A172 (cell line): ENCODE measurements at places on chromosomes 5 and 9. TPM values are rescaled to one million over a fixed set of nuclear protein-coding genes. Genes with fewer than 3 reads are reported as not detected.

Gene HSD17B4
- 140 and 150 TPM in 2 replicates for total RNA-seq

GRCh38 chr9:126700296-126700695 lies 86.6 kb downstream of the LMX1B start:
- no peak for DNase-seq

DNA sequence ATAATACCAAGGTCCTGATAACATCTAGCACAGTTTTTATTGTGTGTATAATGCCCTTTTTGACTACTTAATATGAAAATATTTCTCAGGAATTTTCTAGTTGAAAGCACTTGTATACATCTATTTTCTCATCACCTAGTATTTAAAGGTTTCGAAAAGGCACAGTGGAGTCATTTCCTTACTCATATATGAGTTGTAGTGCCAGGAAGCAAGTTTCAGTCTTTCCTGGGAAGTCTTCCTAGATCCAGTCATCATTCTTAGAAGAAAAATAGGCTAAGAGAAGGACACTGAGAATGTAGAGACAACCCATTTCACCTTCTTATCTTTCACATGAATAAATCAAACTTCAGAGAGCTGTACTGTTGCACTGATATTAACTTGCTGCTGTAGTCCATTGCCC lies 70.2 kb downstream of the SLC25A46 start:
- no peak for DNase-seq

- DNase-seq = no peak
Measured at GRCh38 chr5:132681476-132681831, 7.7 kb downstream of the IL4 start.

GRCh38 chr9:11992866-11993265 lies 700.3 kb upstream of the TYRP1 start:
- peak; percentile 72 for DNase-seq

DNA sequence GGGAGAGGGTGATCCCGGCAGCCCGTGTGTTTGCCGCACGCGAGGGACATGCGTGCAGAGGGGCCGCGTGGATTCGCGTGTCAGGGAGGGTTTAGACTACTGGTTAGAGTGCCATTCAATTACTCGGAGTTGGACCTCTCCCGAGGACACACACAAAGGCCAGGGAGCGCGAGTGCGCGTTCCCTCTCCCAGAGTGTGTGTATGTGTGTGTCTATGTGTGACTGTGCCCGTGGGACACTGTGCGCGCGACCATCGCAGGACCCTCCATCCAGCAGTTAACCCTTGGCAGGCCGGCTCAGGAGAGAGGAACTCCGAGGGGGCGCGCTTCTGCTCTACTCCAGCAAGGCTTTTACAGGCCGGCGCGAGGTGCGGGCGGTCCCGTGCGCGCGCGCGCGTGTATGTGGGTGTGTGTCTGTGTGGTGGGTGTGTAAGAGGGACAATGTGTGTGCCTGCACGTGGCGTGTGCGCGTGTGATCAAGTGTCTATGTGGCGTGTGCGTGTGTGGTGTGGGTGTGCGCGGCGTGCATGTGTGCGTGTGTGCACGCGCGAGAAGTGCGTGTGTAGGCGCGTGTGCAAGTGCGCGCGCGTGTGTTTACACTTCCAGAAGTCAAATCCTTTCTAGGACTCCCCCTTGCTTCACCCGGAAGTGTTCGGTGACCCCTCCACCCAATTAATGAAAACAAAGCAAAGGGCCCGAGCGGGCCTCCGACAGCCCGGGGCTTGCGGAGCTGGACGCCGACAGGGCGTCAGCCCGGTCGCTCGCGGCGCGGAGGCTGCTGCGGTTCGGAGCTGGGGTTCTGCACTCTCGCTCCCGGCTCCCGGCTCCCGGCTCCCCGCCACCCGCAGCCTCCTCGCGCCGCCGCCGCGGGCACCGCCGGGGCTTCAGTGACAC lies 75.3 kb upstream of the TBCA start:
- no peak for DNase-seq

DNA sequence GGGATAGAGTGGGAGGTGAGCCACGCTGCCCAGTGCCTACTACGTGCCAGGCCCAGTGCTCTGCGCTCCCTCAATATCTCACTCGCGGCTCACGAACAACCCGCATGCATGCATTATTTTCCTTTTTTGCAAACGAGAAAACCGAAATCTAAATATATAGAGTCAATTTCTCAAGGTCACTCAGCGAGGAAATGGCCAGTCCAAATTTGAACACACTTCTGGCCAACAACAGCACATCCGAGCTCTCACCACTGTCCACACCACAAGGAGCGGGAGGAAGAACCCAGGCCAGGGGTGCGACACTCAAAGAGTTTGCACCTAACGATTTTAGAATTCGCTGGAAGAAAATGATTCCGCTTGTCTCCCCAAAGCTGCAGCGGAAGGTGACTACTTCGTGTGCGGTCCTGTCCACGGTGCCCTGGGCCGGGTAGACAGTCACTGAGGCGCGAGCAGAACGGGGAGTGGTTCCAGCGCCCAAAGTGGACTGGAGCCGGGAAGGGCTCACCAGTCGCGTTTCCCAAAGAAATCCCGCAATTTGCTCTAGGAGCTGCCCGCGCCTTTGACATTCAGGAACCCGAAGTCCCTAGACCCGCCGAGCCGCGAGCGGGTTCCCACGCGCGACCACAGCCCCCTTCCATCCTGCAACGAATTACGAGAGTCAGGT lies 1.1 kb upstream of the TLX3 start:
- no peak for DNase-seq

GRCh38 chr5:139862313-139862712 lies 66.7 kb downstream of the PSD2 start:
- DNase-seq = no peak

Gene ANKRD34B
- total RNA-seq = not detected in 2 replicates

- peak; percentile 4 for DNase-seq
Measured at GRCh38 chr9:21153336-21154017, 11.8 kb upstream of the IFNW1 start.

DNA sequence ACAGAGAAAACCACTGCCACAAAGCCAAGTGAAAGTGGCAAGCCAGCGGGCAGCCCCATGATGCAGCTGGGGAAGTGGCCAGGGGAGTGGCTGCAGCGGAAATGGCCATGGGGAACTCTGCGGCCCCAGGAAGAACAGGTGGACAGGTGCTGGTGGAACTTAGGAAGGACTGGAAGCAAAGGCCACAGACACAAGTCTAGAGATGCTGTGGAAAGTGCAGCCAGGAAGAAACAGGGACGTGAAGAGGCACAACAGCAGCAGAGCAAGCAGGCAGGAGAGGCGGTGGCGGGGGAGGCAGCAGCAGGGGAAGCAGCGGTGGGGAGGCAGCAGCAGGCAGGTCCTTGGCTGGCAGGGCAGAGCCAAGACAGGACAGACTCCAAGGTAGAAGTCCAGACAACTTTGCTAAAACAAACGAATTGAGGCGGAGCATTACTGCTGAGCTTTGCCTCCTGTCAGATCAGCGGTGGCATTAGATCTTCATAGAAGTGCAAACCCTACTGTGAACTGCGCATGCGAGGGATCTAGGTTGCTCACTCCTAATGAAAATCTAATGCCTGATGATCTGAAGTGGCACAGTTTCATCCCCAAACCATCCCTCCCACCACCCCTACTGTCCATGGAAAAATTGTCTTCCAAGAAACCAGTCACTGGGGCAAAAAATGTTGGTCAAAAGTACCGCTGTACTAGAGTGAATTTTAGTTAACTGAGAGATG lies 11.8 kb downstream of the SURF6 start:
- no peak for DNase-seq

Gene GFI1B
- total RNA-seq = 0.19 and 0.47 TPM in 2 replicates

DNA sequence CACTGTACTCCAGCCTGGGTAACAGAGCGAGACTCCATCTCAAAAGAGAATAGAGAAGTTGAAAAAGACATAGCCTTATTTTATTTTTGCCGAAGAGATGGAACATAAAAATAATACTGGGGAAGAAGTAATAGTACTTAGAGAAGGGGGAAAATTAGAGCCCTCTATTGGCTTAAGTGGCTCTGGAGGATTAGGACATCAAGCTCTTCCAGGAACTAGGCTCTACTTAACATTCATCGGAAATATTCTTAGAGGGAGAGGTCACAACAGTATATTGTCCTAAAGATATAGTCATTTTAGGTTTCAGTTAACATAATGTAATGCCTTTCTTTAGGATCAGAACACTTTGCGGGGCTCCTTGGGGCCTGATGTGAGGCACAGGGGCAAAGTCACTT lies 86.0 kb upstream of the PLPP1 start:
- DNase-seq = no peak

Gene SLCO6A1
- not detected in 2 replicates for total RNA-seq

DNA sequence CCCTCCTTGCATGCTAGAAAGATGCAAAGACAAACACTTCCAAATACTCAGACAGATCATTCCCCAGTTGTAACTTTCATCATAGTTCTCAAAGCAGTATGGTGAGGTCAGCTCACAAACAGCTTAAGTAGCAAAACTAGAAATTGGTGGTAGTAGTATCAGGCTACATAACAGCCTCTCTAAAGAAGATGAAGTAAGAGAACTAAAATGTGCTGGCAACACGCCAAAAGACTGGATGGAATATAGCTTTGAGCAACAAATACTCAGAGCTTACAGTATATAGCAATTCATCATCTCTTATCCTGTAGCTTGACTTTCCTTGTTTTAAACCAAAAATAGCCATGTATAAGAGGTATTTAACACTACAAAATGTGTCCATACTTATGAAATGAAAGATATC lies 7.5 kb downstream of the PFDN1 start:
- DNase-seq = peak; percentile 91

GRCh38 chr5:26553079-26553478 lies 485.3 kb downstream of the CDH9 start:
- peak; percentile 82 for DNase-seq

DNA sequence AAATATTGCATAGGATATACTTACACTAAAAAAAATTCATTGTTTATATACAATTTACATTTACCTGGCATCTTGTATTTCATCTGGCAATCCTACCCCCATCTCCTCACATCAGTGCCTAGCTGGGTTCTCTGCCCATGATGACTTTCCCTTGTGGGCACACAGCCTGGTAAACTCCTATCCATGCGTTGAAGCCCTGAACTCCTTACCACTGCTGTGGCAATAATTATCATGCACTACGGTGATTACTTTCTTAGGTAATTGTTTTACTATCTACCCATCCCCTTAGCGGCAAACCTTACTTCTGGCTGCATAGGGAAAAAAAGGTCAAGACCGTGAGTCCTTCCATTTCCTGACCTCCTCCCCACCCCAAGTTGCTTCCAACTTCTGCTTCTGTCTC lies 63.6 kb upstream of the DAB2IP start:
- no peak for DNase-seq

GRCh38 chr9:132862533-132862932 lies 15.6 kb downstream of the AK8 start:
- no peak for DNase-seq

Gene ENTPD2
- not detected in 2 replicates for total RNA-seq

DNA sequence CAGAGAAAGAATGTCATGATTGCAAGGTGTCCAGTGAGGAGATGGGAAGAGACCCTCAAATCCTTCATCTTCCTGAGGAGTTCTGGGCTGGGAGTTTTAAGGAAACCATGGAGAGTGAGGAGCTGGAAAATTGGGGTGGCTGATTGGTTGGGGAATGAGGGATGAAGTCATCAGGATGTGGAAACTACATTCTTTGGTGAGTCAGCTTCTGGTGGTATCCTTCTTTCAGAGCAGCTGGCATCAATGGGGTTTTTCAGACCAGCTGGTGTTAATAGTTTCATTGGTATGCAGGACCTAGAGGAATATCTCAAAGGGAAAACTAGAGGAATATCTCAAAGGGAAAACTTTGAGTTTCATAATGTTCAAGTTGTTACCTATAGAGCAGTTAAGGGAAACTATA lies 45.2 kb downstream of the RNF180 start:
- DNase-seq = peak; percentile 83

Gene RGMB
- total RNA-seq = 22.0 and 22.8 TPM in 2 replicates

DNA sequence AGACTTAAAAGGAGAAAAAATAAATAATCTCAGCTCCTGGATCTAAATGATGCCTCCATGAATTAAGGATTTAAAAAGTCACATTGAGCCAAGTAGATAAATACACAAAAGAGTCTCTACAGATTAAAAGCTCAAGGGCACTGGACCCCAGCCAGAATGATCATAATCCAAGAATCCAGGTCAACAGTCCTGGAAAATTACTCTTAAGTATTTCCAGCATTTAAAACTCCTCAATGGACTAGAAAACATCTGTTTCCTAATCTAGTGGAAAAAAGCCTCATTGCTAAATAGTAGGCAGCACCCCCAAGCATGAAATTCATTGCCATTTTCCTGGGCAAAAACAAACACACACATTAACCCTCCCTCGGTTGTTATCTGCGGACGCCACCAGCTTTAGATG lies 96.8 kb downstream of the FRMD3 start:
- no peak for DNase-seq

DNA sequence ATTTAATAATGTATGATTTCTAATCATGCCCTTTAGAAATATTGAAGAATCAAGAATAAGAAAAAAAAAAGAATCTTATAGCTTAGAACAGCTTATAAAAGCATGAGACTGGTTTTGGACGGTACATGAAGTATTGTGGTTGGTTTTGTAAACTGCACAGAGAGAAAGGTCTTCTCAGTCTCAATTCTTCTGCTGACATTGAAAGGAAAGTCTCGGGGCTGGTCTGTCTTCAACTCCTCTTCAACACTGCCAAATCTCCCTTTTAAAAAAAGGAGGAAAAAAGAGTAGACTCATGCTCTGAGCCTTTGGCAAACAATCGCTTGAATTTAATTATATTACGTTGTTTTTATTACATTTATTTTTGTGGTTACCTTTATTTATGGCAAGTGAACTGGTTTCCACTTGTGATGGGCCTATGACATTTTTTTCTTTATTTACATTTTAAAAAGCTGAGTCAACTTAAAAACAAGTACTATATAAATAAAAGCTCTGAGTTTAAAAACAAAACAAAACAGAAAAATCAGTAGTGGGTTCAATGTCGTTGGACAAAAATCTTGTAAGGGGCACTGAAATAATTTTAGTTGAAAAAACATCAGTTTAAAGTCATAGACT lies 32.8 kb upstream of the EBF1 start:
- DNase-seq = no peak

Gene INSL4
- not detected in 2 replicates for total RNA-seq

GRCh38 chr9:16315720-16316119 lies 554.8 kb downstream of the BNC2 start:
- no peak for DNase-seq

- DNase-seq = peak; percentile 21
Measured at GRCh38 chr9:107213080-107213479, 70.0 kb upstream of the RAD23B start.

Gene CEL
- total RNA-seq = 0.77 and 1.0 TPM in 2 replicates

Gene C1QTNF2
- total RNA-seq = 1.5 and 1.6 TPM in 2 replicates

Gene RNF145
- 117 and 122 TPM in 2 replicates for total RNA-seq

GRCh38 chr9:129121483-129121882 lies 10.3 kb downstream of the PTPA start:
- no peak for DNase-seq

DNA sequence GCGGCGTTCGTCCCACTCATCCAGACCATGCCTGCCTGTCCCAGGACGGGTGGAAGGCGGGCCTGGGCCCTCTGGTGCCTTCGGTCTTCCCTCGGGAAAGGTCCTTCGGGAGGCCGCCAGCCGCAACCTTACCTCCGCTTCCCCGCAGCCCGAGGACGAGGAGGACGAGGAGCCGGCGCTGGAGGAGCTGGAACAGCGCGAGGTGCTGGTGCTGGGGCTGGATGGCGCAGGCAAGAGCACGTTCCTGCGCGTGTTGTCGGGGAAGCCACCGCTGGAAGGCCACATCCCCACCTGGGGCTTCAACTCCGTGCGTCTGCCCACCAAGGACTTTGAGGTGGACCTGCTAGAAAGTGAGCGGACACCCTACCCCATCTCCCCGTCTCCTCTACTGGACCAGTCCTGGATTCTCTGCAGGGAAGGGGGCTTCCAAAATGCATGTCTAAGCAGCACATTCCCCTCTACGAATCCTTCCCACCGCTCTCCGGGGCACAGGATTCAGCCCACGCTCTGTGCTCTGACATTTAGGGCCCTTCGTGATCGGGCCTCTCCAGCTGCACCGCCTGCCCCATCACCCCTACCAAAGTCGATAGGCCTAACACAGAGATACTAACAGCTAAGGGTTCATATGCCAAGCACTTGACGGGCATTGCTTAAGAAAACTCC lies 1.1 kb downstream of the ARL10 start:
- no peak for DNase-seq

Gene CARTPT
- not detected in 2 replicates for total RNA-seq
